ENCODE measurements at places on chromosomes 7 and 10.

DNA sequence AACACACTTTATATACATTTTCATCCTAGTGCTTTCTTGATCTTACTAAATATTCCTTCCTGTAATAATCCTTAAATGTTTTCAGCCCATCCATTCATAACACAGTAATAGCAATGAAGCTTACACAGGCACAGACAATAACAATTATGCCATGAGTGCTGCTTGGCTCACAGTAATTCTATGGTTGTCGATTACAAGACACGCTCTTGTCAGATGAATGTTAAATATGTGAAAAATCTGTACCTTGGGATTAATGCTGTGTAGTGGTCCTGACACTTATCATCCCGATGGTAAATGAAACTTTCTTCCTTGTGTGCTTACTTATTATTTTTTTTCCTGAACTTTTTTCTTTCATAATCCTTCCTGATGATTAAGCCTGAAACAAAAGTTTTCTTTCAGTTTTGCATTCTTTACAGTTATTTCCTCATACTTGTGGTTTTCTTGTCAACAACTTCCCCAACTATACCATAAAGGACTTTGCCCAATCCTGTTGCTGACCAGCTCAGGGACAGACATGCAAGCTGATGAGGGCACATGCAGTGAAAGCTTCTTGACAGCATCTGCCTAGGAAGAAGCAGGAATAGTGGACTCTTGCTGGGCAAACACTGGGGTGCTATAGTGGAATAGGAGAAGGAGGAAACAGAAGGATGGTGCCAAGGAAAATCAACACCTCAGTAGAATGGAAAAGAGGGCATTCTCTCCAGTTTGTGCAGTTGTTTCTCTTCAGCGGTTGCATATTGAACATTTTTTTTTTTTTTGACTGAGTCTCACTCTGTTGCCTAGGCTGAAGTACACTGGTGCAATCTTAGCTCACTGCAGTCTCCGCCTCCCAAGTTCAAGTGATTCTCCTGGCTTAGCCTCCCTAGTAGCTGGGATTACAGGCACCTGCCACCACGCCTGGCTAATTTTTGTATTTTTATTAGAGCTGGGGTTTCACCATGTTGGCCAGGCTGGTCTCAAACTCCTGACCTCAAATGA, 6.7 kb upstream of the MGAM2 start:
- no peak for DNase-seq

DNA sequence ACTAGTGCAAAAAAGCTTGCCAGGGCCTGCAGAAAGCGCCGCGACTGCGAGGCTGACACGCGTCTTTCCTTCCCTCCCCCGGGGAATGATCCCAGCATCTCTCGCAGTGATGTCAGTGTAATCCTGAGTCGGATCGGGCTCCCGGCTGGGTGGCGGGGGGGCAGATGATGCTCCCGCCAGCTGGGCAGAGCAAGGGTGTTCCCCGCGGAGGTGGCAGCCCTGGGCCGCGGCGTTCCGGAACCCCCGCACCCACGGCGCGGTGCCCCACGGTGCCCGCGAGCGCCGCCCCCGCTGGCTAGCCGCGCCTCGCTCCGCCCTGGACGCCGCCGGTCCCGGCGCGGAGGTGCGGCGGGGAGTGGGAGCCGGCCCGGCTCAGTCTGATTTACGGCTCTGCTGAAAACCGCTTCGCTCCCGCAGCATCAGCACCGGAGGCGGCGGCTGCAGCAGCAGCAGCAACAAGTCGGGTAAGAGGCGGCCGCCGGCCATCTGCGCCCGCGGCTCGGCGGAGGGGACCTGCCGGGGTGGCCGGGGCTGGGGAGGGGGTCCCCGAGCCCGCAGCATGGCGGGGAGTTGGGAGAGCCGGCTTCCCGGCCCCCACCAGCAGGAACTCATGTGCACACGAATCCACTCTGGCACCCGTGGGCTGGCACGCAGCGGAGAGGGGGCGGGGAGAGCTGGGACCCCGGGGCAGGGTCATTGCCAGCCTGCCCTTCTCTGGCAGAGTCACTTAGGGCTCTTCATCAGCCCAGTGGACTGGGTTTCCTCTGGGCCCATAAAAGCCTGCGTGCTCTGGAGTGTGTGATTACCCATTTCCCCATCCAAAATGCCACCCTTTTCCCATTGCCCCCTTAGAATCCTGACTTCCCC, at the start of gene ZNF365:
Gene ZNF365 (plus strand): TSS at position 375 of the 867 bp plus-strand sequence. CDS start 1,825 bp downstream, outside the sequence.
- DNase-seq, result no peak

GRCh38 chr10:53898532-53898931, 902.5 kb downstream of the PCDH15 start:
- DNase-seq, result no peak

- no peak for DNase-seq
Measured at GRCh38 chr7:131249003-131249402, 78.7 kb upstream of the MKLN1 start.

DNA sequence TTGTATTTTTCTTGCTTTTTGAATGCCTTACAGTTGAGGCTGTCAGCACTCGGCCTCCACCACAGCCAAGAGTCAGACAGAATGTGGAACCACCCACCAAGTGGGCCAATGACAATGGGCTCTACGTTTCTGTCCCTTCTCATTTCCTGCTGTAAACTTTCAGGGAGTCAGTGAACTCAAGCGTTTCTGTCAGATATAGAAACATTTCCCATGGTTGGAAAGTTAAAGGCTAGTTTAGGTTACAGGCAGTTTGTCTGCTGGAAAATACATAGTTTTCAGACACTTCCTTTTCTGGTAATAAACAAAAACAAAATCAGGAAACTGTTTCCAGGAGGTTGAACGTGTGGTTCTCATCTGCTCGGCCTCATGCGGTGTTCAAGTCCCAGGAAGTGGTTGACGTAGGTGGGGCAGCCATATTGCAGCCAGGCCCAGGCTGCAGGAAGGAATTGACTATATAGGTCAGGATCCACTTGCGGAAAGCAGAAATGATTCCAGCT, 245.1 kb downstream of the CAMK1D start:
- DNase-seq, result no peak

GRCh38 chr10:95399183-95399582, 108.4 kb upstream of the PDLIM1 start:
- DNase-seq, result no peak

GRCh38 chr7:1666317-1666822, 3.7 kb upstream of the ELFN1 start:
- no peak for DNase-seq

Data from stimulated activated CD4-positive, alpha-beta T cell treated with anti-CD3 and anti-CD28 coated beads, Interleukin-1b, Interleukin-23, amount 100 ng/mL, for 4 hours (primary cell).